Activated CD4-positive, alpha-beta memory T cell treated with anti-CD3 and anti-CD28 coated beads for 36 hours (primary cell): ENCODE measurements at places on chromosomes 3 and 15. TPM values are rescaled to one million over a fixed set of nuclear protein-coding genes. Genes with fewer than 3 reads are reported as not detected.

RLBP1 gene
- not detected for total RNA-seq

C15orf39 gene
- total RNA-seq, result 14.1 TPM

SLC25A26 gene
- 22.6 TPM for total RNA-seq

STX19 gene
- total RNA-seq, result not detected

EIF4E3 gene
- total RNA-seq, result 37.6 TPM

PFKFB4 gene
- 19.4 TPM for total RNA-seq

INO80 gene
- 22.8 TPM for total RNA-seq

CCRL2 gene
- 1.4 TPM for total RNA-seq
